ENCODE measurements at places on chromosomes 3 and 15. TPM values are rescaled to one million over a fixed set of nuclear protein-coding genes. Genes with fewer than 3 reads are reported as not detected.
A peak's percentile ranks its signal among the peaks of the same experiment; 100 is the strongest.

Gene MST1R
- total RNA-seq, result 1.4 TPM

DNA sequence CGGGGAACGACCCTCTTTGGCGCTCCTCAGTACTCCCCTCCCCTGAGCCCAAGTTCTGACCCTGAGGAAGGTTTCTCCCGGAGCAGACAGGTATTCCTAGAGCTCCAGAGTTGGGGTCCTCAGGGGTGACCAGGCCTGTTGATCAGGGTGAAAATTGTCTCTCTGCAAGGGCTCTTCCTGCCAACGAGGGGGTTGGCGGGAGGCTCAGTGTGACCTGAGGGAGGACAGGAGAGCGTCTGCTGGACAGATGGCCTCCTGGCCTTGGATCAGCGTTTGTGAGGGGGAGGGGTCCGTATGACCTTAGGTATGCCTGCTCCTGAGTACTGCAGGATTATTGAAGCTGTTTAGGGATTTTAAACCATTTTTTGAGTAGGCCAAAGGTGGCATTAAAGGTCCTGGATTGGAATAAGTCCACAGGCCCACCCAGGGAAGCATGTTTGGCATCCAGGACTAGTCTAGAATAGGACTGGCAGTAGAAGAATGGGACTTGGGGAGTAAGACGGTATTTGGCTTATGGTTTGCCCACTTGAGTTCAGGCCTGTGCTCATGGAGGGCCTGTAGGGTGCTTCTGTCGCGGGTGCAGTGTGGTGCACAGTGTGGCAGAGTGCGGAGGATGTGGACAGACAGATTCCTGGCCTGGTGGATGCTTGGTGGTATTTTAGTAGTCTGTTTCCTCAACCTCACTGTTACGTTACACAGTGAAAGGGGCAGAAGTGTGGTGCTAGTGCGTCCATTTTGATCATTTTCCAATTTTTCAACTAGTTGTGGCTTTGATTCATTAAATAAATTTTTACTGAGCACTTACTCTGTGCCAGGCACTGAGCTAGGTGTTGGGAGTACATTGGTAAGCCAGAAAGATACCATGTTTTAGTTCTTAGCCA is 959 bp downstream of the ZNF592 start:
- peak; percentile 57 for DNase-seq

GRCh38 chr15:33458421-33458820 is 147.7 kb downstream of the RYR3 start:
- DNase-seq, result no peak

DNA sequence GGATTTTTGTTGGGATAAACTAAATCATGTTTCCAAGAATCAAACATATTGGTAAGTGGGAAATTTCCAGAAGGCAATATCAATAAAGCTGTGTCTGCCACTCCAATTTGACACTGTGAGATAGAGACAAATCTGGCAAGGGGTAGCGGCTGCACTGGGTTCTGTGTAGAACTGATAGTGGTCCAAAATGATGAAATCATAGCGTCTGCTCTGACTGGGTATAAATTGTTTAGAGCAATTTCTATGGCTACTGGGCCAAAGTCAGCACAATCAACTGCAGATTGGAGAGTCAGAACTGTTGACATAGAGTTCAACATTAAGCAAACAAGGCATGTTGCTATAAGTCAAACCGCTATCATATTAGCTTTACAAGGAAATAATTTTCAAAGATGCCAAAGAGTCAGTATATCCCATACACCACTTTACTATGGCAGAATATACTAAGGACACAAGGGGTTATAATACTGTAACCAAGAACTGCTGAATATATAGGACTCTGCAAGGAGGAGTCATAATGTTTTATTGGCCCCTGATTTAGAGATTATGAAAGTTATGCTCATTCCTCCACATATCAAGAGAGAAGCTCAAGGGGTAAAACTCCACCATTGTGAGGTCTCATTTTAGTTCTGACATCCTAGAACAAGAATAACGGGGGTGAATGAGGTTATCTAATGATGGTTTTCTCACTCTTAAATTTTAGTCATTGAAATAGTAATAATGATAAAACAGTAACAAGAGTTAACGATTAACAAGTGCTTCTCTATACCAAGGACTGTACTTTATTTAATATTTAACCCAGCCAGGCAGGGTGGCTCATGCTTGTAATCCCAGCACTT is 309.7 kb upstream of the GADL1 start:
- no peak for DNase-seq

- no peak for DNase-seq
Measured at GRCh38 chr15:68228971-68229385, 550 bp downstream of the CLN6 start.

Gene RTP4
- 0.18 TPM for total RNA-seq

DNA sequence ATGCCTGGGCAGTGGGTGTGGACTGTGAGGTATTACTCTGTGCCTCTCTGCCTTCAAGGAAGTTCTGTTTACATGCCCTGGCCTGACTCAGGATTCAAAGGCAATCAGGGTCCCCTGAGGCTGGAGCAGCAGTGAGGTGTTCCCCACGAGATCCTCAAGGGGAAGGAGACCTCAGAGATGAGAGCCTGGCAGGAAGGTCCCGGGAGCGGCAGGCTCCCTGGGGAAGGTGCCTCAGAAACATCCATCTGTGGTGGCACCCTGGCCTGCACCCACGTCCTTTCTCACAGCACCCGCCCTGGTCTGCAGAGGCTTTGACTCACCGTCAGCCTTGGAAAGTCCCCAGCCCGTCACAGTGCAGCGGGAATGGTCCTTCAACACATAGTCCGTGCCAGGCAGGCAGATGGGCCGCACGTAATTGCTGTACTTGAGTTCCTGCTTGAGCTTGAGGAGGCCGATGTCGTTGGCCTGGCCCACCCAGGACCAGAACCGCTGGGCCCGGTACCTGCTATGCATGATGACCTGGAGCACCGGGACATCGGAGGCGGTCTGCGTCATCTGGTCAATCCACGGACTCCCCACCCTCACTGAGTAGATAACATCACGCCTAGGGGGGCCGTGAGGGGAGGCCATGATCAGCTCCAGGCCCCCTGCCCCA is 3.6 kb downstream of the PRSS50 start:
- no peak for DNase-seq

- DNase-seq, result no peak
Measured at GRCh38 chr3:172103724-172104123, 64.3 kb downstream of the FNDC3B start.

Gene GOLGA8H
- total RNA-seq, result 0.64 TPM

Gene SOX2
- total RNA-seq, result 59.1 TPM

Gene CCK
- 2.4 TPM for total RNA-seq

- DNase-seq, result no peak
Measured at GRCh38 chr15:68793776-68794175, 26.9 kb downstream of the ANP32A start.

- no peak for DNase-seq
Measured at GRCh38 chr15:88703533-88703932, 64.7 kb downstream of the ISG20 start.

DNA sequence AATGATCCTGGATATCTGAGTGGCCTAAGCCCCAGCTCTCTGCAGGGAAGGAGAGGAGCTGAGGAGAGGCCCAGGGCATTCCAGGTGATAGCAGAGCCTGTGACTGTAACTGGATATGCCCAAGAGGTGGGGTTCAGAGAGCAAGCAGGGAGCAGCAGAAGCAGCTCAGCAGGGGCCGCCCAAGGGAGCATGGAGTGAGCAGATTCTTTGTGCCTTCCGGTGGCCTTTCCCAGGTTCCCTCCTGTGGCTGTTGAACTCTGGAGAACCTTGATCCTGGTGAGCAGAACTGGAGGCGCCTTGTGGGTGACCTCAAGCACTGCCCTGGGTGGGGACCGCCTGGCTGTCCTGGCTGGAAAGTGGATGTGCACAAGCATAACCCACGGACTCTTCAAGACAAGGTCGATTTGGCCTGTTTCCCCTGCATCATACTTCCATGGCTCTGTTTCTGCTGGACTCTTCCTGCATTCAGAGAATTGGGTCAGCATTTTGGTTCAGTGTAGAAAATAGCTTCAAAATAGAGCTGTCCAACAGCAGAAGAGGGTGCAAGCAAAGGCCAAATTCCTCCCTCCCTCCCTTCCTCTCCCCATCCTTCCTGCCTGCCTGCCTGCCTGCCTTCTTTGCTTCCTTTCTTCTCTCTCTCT is 76.1 kb downstream of the ARNT2 start:
- peak; percentile 23 for DNase-seq

DNA sequence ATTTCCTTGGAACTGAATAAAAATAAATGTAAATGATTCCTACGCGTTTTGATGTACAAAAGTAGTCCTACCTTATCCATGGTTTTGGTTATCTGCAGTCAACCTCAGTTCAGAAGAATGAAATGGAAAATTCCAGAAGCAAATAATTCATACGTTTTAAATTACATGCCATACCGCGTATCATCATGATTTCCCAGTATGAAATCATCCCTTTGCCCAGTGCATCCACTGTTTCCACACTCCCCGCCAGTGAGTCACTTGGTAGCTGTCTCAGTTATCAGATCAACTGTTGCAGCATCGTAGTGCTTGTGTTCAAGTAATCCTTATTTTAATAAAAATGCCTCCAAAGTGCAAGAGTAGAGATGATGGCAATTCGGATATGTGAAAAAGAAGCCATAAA is 9.1 kb upstream of the MFSD1 start:
- no peak for DNase-seq

Gene KBTBD12
- 1.5 TPM for total RNA-seq

DNA sequence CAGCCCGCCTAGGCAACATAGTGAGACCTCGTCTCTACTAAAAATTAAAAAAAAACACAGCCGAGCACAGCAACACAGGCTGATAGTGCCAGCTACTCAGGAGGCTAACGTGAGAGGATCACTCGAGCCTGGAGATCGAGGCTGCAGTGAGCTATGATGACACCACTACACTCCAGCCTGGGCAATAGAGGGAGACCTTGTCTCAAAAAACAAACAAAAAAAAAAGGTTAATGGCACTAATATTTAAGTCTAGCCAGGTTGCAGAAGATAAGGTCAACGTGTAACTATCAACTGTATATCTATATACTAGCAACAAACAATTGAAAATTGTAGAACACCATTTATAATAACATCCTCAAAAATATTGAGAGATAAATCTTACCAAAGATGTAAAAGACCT is 75.1 kb downstream of the MYO9A start:
- DNase-seq, result no peak

Gene PRR20G
- not detected for total RNA-seq

DNA sequence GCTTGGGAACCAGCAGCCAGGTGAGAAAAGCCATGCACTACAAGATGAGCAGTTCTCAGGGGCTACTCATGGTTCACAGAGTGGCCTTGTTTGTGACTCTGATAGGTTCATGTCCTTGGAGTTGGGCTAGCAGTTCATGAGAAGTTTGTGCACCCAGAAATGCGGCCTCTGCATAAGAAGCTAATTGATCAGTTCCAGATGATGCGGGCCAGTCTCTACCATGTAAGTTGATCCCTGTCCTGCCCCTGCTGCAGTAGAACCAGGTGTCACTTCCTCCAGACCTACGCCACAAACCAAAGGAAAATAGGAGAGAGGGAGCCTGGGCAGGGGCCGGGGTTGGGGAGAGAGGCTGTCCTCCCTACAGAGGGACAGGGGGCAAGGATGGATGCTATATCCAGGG is 27.2 kb upstream of the MANF start:
- DNase-seq, result no peak

DNA sequence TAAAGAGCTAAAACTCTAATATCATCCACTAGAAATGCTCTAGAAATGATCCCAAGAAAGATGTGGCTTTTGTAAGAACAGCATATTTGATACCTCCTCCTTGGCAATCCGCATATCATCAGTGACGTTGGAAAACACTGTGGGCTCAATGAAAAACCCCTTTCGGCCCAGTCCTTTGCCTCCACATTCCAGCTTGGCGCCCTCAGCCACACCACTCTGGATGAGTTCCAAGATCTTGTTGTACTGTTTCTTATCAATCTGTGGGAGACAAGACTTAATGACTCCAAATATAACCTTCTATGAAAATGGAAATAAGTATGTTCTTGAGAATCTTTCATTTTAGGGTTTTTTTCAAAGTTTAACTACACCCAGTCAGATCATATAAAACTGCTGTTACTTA is 103.6 kb downstream of the ALDH1A2 start:
- no peak for DNase-seq

DNA sequence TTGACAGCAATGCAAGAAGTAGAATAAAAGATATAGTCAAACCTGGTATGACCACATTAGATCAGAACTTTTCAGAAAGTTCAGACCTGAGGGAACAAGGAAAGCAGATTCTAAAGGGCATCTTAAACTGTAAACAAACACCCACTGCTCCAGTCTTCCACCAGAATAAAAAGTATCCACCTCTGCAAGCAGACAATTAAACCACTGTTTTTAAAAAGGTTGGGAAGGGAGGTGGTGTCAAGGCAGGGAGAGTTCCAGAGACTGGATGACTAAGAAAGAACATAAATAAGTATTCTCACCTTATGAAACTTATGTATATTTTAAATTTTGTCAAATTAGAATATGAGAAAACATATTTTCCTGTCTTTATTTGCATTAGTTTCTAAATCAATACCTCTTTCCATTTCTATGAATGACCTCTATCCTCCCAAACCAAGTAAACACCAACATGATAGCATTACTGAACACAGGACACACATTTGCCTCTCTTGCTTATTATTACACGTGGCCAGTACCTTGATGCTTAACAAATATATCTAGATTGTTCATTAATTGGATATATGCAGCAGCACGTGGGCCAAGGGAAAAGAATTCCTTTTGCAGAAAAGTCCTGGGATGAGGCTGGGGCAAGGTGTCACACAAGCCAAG is 31.6 kb downstream of the PIK3CB start:
- no peak for DNase-seq

Gene TPRG1
- total RNA-seq, result 3.4 TPM

DNA sequence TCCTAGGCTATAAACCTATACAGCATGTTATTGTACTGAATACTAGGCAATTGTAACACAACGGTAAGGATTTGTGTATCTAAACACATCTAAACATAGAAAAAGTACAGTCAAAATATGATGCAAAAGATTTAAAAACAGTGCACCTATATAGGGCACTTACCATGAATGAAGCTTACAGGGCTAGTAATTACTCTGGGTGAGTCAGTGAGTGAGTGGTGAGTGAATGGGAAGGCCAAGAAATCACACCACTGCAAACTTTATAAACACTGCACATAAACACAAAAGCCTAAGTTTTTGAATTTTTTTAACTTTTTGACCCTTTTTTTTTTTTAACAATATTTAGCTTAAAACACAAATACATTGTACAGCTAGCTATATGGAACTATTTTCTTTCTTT is 204.7 kb upstream of the CTNNB1 start:
- no peak for DNase-seq

Gene RASGRF1
- total RNA-seq, result 16.9 TPM

GRCh38 chr3:77945320-77945719 is 905.4 kb downstream of the ROBO2 start:
- no peak for DNase-seq

DNA sequence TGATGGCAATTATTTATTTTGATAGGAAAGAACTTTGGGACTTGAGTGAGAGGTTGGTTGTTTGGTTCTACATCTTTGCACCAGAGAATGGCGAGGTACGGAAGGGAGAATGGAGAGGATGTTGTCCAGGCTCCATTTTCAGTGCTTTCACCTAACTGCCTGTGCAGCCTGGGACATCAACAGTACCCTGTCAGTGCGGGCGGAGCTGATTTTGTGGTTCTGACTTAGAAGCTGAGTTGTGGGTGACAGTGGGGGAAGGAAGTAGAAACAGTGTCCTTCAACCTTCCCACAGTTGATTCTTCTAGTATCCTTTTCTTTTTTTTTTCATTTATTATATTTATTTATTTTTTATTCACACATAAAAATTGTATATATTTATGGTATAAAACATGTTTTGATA is 95.3 kb downstream of the TIGIT start:
- DNase-seq, result no peak
